Left lung (tissue), 14 donors: ENCODE measurements at places on chromosomes 6 and 20.
A peak's percentile ranks its signal among the peaks of the same experiment; 100 is the strongest.

GRCh38 chr20:62357187-62357667 lies 9.9 kb downstream of the LAMA5 start:
- peak; percentile 84 for DNase-seq
- H3K27ac ChIP-seq, result peak overlapping the region; percentile 81
- H3K36me3 ChIP-seq, result peaks cover 18% of the 10 kb centered on the region

DNA sequence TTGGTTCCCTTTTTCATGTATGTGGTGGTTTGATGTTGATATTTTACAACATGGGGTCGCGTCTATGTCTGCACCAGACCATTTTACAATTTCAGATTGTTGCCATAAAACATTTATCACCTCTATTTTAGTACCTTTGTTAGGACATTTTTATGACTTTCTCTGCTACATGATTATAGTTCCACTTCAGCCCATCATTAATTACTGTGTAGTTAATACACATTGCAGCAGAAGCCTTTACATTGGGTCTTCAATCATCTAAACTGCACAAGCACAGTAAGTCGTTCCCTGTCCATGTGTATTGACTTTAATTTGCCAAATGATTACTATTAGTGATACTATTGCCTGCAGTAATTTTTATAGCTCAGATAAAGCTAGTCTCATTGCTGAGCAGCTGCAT lies 15.7 kb upstream of the TMEM217 start:
- no peaks in the 10 kb centered on the region for H3K36me3 ChIP-seq
- H3K4me3 ChIP-seq, result no peak overlapping the region
- no peaks in the 10 kb centered on the region for H3K27me3 ChIP-seq
- no peak overlapping the region for H3K27ac ChIP-seq
- DNase-seq, result no peak
- H3K4me1 ChIP-seq, result no peaks in the 10 kb centered on the region

- H3K27ac ChIP-seq, result no peak overlapping the region
- no peaks in the 10 kb centered on the region for H3K4me1 ChIP-seq
- no peaks in the 10 kb centered on the region for H3K36me3 ChIP-seq
- no peak for DNase-seq
Observed at GRCh38 chr6:22656706-22657351, 87.5 kb downstream of the HDGFL1 start.

GRCh38 chr20:62044631-62045030 lies 21.1 kb downstream of the TAF4 start:
- no peaks in the 10 kb centered on the region for H3K27me3 ChIP-seq
- peak; percentile 11 for DNase-seq
- no peaks in the 10 kb centered on the region for H3K4me1 ChIP-seq
- H3K27ac ChIP-seq, result no peak overlapping the region
- H3K4me3 ChIP-seq, result no peak overlapping the region

GRCh38 chr6:118894425-118895260 lies 691 bp downstream of the ASF1A start:
- H3K4me3 ChIP-seq, result peak overlapping the region; percentile 87
- H3K4me1 ChIP-seq, result peaks cover 47% of the 10 kb centered on the region
- no peaks in the 10 kb centered on the region for H3K27me3 ChIP-seq
- H3K27ac ChIP-seq, result peak overlapping the region; percentile 93

DNA sequence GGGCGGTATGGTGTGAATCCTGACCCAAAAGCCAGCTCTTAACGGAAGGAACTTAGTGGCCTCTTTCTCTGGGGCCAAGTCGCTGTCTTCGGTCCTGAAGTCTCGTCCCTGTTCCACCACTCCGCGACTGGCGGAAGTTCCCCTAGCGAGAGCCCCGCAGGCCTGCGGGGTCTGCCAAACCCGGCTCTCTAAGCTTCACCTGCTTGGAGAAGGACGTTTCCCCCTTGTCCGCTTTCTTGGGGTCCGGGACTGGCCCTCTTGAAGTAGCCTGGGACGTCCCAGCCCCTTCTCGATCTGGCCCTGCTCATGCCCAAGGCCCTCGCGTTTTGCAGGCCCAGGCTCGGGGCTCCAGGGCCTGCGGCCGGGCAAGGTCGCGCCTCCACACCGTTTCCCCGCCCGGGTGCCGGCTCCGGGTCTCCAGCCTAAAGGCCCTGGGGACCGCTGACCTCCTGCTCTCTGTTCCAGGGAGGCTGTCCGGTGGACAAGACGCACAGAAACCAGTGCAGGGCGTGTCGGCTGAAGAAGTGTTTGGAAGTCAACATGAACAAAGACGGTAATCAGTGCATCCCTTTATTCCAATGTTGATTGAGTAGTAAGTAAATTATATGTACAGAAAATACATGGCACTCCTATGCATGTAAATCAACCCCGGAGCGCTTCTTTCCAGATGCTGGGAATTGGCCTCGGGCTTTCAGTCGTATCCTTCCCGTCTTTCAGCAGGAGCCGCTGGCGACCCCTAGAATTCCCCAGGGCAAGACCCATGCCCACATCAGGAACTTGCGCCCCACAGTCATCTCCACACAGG lies 8.8 kb downstream of the NR2E1 start:
- no peak overlapping the region for H3K27ac ChIP-seq
- peaks cover 96% of the 10 kb centered on the region for H3K27me3 ChIP-seq
- H3K36me3 ChIP-seq, result no peaks in the 10 kb centered on the region
- peak; percentile 70 for DNase-seq

GRCh38 chr20:60115451-60115850 lies 157.2 kb downstream of the CDH26 start:
- H3K27ac ChIP-seq, result no peak overlapping the region
- no peak for DNase-seq
- no peaks in the 10 kb centered on the region for H3K27me3 ChIP-seq
- no peaks in the 10 kb centered on the region for H3K36me3 ChIP-seq
- H3K4me3 ChIP-seq, result no peak overlapping the region
- H3K4me1 ChIP-seq, result no peaks in the 10 kb centered on the region

- no peak overlapping the region for H3K4me3 ChIP-seq
- no peaks in the 10 kb centered on the region for H3K36me3 ChIP-seq
- DNase-seq, result no peak
- H3K27me3 ChIP-seq, result no peaks in the 10 kb centered on the region
- H3K4me1 ChIP-seq, result peaks cover 92% of the 10 kb centered on the region
Observed at GRCh38 chr6:25010902-25011625, 75.3 kb upstream of the RIPOR2 start.

DNA sequence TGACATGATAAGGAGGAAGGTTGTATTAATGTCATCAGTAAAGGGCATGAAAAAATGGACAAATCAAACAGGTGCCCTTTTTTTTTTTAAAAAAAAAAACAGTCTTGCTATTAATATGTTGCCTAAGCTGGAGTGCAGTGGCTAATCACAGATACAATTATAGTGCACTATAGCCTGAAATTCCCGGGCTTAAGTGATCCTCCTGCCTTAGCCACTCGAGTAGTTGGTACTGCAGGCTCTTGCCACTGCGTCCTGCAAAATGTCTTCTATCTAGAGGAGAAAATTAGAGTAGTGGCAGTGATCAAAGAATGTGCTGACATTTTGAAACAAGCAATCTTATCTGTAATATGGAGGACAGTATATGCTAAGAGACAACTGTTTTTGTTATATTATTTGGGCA lies 127.7 kb downstream of the ASCC3 start:
- peaks cover 8% of the 10 kb centered on the region for H3K36me3 ChIP-seq
- no peaks in the 10 kb centered on the region for H3K27me3 ChIP-seq
- no peak for DNase-seq
- no peaks in the 10 kb centered on the region for H3K4me1 ChIP-seq
- no peak overlapping the region for H3K4me3 ChIP-seq
- no peak overlapping the region for H3K27ac ChIP-seq

DNA sequence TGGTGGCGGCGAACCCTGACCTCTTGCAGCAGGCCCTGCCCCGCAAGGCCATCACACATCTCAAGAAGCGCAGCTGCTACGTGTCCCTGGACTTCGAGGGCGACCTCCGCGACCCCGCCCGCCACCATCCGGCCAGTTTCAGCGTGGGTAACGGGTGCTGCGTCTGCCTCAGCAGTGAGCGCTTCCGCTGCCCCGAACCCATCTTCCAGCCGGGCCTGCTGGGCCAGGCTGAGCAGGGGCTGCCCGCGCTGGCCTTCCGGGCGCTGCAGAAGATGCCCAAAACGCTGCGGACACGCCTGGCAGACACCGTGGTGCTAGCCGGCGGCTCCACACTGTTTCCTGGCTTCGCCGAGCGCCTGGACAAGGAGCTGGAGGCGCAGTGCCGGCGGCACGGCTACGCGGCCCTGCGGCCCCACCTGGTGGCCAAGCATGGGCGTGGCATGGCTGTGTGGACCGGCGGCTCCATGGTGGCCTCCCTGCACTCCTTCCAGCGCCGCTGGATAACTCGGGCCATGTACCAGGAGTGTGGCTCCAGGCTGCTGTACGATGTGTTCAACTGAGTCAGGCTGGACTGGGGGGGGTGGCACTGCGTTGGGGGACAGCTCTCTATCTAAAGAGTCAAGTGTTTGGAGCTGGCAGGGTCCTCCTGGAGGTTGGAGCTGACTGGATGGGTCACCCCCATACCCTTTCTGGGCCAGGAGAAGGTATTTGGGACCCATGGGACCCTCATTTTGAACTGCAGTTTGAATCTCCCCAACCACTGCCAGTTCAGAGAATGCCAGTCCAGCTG lies 1.1 kb downstream of the ACTL10 start:
- peaks cover 11% of the 10 kb centered on the region for H3K36me3 ChIP-seq
- peak; percentile 83 for DNase-seq
- H3K27ac ChIP-seq, result peak overlapping the region; percentile 79
- peak overlapping the region; percentile 56 for H3K4me3 ChIP-seq

GRCh38 chr20:62318400-62319345 lies 15.9 kb downstream of the ADRM1 start:
- H3K4me3 ChIP-seq, result no peak overlapping the region
- no peaks in the 10 kb centered on the region for H3K36me3 ChIP-seq
- H3K27me3 ChIP-seq, result no peaks in the 10 kb centered on the region
- H3K27ac ChIP-seq, result no peak overlapping the region
- no peak for DNase-seq
- H3K4me1 ChIP-seq, result no peaks in the 10 kb centered on the region

DNA sequence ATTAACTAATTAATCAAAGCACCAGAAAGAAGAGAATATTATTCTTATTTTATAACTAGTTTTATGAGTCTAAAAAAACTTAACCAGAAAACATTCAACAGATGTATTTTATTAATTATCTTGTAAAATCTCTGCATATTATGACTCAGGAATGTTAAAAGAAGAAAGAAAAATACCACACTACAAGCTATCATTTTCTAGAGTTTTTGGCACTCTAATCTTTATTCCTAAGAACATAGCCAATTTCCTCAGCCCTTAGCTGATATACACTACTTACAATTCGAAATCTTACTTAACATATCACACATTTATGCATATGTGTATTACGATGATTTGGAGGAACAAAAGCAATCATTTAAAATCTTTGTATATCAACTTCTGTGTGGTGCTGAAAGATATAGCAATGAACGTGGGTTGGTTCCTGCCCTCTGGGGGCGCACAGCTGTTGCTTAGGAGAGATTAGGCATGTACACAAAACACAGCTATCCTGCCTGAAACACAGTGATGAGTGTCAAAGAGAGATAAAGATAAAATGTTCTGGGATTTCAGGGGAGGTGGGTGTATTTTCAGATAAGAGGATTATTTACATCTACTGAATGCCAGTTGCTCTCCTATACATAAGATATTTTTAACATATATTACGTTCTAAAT lies 404.5 kb downstream of the SYNE1 start:
- H3K4me3 ChIP-seq, result no peak overlapping the region
- no peaks in the 10 kb centered on the region for H3K27me3 ChIP-seq
- no peak for DNase-seq
- peaks cover 8% of the 10 kb centered on the region for H3K4me1 ChIP-seq
- peak overlapping the region; percentile 62 for H3K27ac ChIP-seq
- peaks cover 93% of the 10 kb centered on the region for H3K36me3 ChIP-seq

GRCh38 chr20:32482442-32483261 lies 102.5 kb downstream of the NOL4L start:
- peak overlapping the region; percentile 69 for H3K27ac ChIP-seq
- peaks cover 19% of the 10 kb centered on the region for H3K4me1 ChIP-seq
- H3K27me3 ChIP-seq, result no peaks in the 10 kb centered on the region
- H3K4me3 ChIP-seq, result peak overlapping the region; percentile 66
- peak; percentile 67 for DNase-seq

DNA sequence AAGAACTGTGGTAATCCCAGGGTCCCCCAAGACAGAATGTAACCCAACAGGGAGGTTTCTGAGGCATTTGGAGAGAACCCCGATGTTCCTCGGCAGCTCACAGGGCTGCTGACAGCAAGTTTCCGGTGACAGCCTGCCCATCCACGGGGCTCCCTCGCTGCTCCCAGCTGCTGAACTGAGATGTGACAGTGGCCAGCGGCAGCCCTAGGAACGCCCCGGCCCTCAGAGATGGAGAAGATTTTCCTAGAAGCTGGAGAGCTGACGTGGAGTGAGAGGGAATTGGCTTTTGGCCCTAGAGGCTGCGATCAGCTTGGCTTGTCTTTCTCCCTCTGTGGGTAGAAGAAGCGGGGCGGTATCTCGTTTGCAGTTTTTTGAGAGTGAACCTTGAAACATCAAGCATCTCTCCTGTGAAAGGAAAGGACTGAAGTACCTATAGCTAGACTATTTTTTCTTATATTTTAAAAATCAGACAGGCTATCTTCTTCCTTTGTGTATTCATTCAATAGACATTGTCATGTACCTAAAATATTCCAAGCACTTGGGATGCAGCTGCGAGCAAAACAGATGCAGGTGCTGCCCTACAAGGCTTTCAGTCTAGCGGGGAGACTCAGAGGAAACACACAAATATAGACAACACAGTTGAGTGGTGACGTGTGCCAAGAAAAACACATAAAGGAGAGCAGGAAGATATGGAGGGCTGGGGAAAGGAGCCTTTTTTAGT lies 28.4 kb upstream of the NFATC2 start:
- no peaks in the 10 kb centered on the region for H3K27me3 ChIP-seq
- no peak overlapping the region for H3K27ac ChIP-seq
- no peak overlapping the region for H3K4me3 ChIP-seq
- no peaks in the 10 kb centered on the region for H3K36me3 ChIP-seq
- no peaks in the 10 kb centered on the region for H3K4me1 ChIP-seq

DNA sequence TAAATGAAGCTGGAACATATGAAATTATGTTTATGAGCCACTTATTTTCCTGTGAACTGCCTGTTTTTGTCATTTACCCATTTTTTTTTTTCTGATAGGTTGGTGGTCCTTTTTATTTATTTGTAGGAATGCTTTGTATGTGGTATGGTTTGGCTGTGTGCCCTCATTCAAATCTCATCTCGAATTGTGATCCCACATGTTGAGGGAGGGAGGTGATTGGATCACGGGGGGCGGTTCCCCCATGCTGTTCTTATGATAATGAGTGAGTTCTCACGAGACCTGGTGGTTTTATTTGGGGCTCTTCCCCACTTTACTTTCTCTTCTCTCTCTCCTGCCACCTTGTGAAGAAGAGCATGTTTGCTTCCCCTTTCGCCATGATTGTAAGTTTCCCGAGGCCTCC lies 77.3 kb downstream of the CDH26 start:
- no peaks in the 10 kb centered on the region for H3K36me3 ChIP-seq
- DNase-seq, result no peak
- no peaks in the 10 kb centered on the region for H3K4me1 ChIP-seq
- no peak overlapping the region for H3K4me3 ChIP-seq
- H3K27ac ChIP-seq, result no peak overlapping the region

GRCh38 chr6:159969921-159970320 lies 1.0 kb downstream of the IGF2R start:
- H3K4me1 ChIP-seq, result peaks cover 82% of the 10 kb centered on the region
- DNase-seq, result no peak
- peak overlapping the region; percentile 84 for H3K27ac ChIP-seq
- H3K27me3 ChIP-seq, result no peaks in the 10 kb centered on the region
- no peaks in the 10 kb centered on the region for H3K36me3 ChIP-seq
